ENCODE measurements at places on chromosomes 12 and 14.

DNA sequence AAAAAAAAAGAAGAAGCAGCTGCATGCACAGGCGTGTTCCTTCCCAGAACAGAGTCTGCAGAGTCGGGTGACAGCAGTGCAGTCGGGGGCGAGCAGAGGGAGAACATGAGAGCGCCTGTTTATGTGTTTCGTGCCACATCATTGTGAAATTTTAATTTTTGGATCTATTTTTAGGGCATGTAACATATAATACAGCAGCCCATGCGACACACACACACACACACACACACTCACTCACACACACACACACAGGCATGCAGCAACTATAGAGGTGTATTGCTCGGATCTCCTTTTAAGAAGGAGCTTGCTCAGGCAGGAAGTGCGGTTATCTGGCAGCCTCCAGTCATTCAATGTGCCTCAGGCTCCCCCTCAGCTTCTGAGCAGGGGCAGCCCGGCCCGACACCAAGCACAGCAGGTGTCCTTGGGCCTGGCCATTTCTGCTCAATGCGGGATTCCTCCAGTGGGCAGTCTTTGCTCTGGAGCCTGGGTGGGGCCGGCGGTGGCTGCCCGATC, 71.8 kb downstream of the ZNF664 start:
- DNase-seq: no peak

DNA sequence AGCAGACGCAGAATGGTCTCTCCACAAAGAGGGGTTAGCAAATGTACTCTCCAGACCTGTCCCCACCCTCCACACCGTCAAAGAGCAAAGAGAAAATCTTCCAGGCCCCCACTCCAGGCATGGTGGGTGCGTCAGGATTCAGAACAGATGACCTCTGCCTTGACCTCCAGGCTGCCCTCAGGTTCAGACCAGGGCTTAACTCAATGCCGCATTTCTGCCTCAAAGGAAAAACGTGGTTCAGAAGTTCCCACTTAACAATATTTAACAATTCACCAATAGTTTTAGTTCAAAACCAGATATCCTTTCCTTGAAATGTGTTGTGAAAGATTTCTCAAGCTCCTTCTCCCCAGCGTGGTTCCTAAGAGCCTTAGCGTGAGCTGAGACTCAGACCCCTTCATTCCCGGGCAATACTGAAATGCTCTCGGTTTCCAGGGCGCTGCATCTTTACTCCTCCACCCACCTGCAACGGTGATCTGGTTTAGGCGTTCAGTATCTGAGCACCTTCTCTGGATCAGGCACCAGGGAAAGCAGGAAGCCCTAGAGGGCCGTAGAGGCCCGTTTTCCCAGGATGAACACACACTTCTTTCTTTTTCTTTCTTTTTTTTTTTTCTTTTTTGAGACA, 22.9 kb downstream of the HSP90AA1 start:
- no peak for DNase-seq

DNA sequence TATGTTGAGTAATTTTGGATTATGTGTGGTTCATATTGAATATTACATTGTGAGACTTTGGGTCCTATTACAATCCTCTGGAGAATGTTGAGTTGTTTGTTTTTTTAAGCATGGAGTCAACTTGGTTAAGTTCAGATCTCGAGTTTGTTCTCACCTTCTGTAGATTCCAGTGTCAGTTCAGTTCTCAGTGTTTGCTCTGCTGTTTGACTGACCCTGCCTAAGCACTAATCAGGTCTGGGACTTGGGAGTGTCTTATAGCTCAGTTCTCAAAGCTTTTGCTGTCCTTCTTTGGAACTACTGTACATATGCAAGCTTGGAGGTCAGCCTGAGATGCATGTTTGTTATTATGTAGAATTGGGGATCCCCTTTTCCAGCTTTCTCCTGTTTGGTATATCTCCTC, 63.1 kb downstream of the DIP2B start:
- no peak for DNase-seq

DNA sequence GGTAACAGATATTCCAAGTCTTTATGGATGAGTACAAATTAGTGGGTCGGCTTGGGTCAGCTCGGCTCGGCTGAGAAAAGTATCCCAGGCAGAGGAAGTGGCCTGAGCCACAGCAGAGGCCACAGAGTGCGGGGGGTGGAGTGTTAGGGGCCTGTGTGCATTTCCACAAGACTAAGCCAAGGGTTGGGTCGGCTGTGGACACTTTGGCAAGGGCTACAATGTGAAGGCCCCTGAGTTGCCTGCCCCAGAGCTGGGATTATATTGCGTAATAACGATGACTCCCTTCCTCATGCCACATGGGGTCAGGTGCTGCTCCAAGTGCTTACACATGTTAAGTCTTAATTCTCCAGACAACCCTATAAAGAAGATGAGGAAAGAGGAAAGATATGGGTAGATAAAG, 11.4 kb downstream of the EVL start:
- DNase-seq: no peak

GRCh38 chr12:93434256-93434865, 7.4 kb downstream of the UBE2N start:
- DNase-seq: no peak

DNA sequence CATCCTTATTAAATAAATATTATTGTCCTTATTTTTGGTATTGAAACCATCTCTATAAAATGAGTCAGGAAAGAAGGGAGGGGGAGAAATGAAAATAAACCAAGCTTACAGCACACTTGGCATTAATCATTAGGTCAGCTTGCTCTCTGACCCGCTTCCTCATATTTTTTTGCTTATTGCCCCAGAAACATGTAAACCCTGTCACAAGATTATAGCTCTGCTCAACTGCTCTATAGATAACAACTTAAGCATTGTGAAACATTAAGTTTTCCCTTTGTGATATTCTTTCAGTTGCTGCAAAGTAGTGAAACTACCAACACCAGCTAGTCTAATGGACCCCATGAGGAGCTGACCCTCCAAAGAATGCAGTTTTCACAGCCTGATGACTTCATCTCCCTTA, 819.5 kb downstream of the SLC16A7 start:
- no peak for DNase-seq

GRCh38 chr12:59403259-59403932, 192.4 kb upstream of the SLC16A7 start:
- DNase-seq: no peak

- no peak for DNase-seq
Measured at GRCh38 chr12:111274777-111275176, 94.1 kb downstream of the PHETA1 start.

DNA sequence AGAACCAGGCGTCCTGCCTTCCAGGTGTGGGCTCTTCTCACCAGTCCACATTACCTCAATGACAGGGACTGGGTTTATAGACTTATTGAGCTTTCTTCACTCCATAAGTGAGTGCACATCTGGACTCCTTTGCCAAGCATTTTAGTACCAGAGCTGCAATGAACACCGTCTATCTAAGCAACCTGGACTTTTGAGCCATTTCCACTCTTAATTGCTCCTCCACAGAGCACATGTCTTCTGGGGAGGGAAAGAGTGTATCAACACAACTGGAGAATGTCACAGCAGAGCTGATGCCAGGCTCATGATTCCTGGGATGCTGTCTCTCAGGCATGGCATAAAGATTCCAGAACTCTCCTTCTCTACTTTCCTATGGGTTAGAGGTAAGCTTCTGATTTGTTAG, 43.0 kb upstream of the BDKRB2 start:
- no peak for DNase-seq

DNA sequence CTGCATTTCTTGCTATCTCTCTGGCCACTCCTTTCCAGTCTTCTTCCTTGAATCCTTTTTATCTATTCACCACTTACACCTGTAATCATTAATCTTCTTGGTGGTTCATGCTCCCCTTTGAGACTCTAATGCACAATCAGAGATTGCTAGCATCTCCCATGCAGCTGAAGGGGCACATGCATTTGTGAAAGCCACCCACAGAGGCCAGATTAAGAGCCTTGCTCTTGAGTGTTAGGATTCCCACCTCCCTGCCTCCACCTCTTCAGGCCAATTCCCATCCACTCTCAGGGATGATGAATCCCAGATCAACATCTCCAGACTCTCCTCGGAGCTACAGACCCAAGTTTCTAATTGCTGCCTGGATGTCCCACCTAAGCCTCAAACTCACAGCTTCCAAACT, 19.4 kb upstream of the KRT18 start:
- DNase-seq: no peak

DNA sequence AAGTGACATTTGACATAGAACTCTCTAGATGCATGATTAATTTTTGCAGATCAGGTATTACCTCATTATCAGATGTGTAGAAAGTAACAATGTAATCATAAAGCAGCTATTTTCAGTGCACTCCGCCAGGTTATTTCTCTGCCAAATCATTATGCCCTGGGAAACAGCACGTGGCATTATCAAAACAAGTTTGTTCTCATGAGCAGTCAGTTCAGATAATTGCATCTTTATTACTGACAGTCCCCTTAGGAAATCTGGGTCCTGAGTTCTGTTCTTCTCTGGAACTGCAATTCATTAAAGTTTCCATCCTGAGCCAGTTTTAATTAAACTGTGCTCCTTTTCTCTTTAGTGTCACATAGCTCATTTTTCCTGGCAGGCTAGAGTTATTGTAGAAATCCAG, 94.7 kb upstream of the KRR1 start:
- no peak for DNase-seq

- DNase-seq: no peak
Measured at GRCh38 chr12:6370994-6371754, 4.2 kb downstream of the SCNN1A start.

GRCh38 chr14:83975841-83976770, 1553.8 kb upstream of the FLRT2 start:
- no peak for DNase-seq

DNA sequence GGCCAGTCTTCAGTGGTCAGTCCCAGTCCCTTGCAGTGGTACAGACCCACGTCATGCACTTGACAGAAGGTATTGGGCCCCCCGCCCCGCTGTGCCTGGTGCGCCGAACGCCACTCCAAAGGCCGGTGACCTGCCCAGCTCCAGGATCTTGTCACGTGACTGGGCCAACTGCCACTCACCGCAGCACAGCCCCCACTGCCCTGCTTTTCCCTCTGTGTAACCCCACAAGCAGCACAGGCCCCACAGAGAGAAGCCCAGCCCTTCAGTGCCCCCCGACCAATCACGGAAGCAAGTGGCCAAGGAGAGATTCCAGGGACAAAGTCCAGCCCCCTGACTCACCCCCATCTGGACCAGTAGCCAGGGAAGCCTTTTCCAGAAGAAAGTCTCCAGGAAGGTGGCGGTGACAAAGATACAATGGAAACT, 498 bp downstream of the GPR132 start:
- DNase-seq: no peak

- no peak for DNase-seq
Measured at GRCh38 chr12:4267704-4268328, 5.7 kb upstream of the CCND2 start.

DNA sequence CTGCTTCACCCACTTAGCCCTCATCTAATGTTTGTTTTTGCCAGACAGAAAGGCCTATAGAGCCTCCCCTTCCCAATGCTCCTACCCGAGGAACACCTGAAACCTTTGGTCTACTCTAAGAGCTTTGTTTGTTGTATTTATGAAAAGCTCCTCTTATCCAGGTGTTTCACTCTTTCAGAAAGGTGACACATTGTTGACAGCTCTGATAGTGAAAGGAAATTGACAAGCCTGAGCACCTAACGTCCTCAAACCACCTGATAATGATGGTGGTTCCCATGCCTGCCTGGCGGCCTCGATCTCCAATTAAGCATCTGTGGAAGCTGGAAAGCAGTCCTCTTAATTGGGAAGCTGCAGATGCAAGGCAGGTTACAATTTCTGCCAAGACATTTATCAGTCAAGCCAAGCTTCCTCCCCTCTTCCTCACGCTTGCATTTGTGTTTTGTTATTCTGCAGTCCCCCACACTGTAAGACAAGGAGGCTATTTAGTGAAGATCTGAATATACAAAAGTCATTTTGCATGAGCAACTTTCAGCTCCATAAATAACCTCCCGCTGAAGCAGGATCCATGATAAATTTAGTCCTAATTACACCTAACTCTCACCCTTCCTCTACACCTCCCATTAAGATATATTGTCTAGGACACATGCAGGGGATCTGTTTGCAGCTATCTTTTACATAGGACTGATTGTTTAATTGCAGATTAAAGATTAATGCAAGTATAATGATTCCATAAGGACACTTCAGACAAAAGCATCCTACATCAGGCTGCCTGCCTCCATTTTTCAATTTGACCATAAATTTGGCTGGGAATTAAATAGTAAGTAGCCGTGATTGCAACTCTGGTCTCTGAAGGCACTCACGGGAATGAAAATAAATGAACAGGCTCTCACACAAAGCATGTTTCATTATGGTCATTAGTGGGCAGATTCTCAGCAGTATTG, 288.6 kb downstream of the PDZRN4 start:
- no peak for DNase-seq

DNA sequence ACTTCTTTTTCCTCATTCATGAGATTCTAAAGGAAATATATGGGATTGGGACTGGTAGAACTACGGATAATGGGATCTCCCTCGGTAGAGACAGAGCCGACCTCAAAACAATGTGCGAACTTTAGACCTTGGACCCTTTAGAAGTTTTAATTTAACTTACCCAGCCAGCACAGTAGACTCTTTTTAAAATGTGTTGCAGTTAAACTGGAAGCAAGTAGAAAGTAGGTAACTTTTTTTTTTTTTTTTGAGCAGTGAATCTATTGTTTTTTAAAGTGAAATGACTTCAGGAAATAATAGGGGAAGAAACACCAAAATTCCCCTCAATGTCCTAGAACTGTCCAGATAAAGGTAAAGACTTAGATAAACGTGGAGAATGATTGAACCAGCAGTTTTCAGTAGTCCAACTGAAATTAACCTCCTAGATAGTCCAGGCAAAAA, 1.1 kb upstream of the ATXN2 start:
- no peak for DNase-seq

DNA sequence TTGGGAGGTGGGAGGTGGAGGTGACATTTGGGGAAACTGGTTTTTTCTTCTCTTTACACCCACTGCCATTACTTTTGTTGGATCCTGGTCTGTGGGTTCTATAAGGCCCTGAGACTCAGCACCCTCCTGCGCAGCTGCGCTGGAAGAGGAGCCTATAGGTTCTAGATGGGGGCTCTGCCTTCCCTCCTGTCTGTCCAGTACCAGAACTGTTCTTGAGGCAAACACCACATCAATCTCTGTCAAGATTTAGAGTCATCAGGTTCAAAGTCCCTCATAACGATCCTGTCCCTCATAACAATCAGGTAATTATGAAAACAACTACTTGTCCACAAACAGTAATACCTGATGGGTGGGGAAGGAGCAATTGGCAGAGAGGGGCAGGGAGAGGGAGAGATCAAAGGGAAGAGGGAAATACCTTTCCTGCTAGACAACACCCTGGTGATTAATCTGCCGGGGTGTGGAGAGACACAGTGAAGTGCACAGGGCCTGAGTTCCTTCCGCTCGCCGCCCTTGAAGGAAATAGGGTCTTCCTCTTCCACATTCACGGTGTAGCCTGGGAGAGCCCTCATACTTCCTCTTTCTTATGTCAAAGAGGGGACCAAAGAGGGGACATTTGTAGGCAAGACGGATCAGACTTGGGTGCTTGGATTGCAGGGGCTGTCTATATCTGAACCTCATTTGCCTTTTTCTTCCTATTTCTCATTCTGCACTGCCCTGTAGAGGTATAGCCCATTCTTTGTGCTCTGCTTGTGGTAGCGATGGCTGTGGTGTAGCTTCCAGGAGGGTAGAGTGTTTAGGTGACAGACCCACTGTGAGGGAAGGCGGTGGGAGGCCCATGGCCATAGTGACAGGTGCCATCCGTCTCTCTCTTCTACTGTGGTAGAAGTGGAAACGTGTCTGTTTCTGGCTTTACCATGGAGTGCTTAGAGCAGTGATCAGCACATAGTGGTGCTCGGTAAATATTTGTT, 12.6 kb downstream of the GPRC5A start:
- DNase-seq: no peak
